Activated T-helper 2 cell treated with anti-CD3 and anti-CD28 coated beads, Interferon-gamma antibody, Interleukin-2, Interleukin-4, amounts not matched to agents 10 μg/mL and 5 μg/mL and 100 μg/mL, durations not matched to agents 14 hours and 24 hours and 36 hours (primary cell): ENCODE measurements at places on chromosomes 7 and 10. TPM values are rescaled to one million over a fixed set of nuclear protein-coding genes. Genes with fewer than 3 reads are reported as not detected.
A peak's percentile ranks its signal among the peaks of the same experiment; 100 is the strongest.

DNA sequence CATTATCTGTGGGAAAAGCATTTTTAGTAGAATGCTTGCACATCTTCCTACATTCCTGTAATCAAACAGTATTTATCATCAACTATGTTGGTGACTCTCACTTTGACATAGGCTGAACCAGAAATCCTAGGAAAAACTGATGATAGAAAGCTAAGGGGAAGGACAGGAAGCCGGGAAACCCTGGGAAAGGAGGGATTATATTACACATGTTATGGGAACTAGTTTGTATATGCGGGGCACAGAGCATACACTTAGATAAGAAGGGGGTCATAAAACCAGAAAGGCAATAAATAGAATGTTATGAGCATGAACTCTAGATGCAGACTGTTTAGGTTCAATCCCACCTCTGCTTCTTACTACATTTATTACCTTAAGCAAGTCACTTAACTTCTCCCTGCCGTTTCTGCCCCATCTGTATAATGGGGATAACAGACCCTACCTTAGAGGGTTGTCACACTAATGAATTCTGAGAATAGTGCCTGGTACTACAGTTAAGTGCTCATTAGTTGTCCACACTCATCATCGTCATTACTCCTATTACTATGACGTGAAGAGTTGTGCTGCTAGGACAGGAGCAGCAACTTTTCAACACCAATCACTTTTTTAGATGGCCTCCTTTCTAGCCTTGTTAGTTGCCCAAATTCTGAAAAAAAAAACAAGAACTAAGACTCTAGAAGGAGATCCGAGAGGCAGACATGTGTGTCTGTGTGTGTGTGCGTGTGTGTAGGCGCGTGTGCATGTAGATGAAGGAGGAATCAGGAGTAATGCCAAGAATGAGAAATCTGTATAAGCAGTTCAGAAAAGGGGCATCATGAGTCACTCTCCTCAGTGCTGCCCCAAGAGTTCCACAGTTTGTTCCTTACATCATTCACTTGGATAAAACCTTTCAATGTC, 52.2 kb downstream of the KMT2C start:
- no peak overlapping the region for H3K27ac ChIP-seq
- peaks cover 2% of the 10 kb centered on the region for H3K36me3 ChIP-seq
- H3K27me3 ChIP-seq = no peaks in the 10 kb centered on the region

DNA sequence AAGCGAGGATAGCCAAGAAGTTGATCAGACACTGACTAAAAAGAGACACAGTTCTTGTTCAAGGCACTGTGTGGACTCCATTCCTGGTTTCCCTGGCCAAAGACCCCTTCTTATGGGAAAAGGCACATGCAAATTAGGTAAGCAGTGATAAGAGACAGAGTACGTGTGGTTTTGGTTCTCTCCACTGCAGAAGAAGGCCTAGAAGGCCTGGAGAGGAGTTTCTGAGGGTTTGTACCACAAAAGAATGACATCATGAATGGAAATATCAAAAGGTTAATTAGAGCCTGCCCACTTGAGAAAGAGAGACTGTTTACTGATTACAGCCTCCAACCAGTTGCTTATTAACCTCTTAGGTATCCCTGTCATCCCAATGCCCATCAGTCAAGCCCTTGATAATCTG, 137.5 kb downstream of the ZNF365 start:
- no peak overlapping the region for H3K4me3 ChIP-seq
- no peak for DNase-seq
- peaks cover 17% of the 10 kb centered on the region for H3K4me1 ChIP-seq
- no peak overlapping the region for H3K27ac ChIP-seq

DNA sequence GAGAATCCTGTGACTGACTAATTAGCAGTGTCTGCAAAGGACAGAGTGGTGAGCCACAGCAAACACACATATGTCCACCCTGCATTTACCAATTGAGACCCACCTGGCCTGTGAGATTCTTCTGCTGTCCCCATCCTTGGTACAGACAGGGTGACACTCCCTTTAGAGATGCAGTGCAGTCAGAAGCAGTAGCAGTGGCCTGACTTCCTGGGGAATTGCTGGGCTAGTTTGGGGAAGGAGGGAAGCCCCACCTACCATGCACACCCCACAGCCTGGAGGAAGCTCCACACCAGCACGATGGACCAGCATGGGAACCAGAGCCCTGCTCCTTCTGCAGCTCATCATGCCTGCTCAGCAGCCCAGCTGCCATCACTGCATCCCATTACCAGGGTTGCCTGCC, 924.9 kb upstream of the ZNF722 start:
- no peak for DNase-seq
- no peaks in the 10 kb centered on the region for H3K27me3 ChIP-seq
- H3K36me3 ChIP-seq = no peaks in the 10 kb centered on the region

Gene SPAM1
- total RNA-seq = not detected in 2 replicates

- no peaks in the 10 kb centered on the region for H3K36me3 ChIP-seq
- no peak overlapping the region for H3K4me3 ChIP-seq
- no peak for DNase-seq
These were observed 44.1 kb upstream of the AKR1E2 start for GRCh38 chr10:4781955-4782354.

- peak; percentile 65 for DNase-seq
- H3K27me3 ChIP-seq = no peaks in the 10 kb centered on the region
- peak overlapping the region; percentile 85 for H3K27ac ChIP-seq
- H3K4me1 ChIP-seq = peaks cover 13% of the 10 kb centered on the region
- peaks cover 13% of the 10 kb centered on the region for H3K36me3 ChIP-seq
These were observed 12.4 kb downstream of the PRSS2 start for GRCh38 chr7:142782922-142783900.

DNA sequence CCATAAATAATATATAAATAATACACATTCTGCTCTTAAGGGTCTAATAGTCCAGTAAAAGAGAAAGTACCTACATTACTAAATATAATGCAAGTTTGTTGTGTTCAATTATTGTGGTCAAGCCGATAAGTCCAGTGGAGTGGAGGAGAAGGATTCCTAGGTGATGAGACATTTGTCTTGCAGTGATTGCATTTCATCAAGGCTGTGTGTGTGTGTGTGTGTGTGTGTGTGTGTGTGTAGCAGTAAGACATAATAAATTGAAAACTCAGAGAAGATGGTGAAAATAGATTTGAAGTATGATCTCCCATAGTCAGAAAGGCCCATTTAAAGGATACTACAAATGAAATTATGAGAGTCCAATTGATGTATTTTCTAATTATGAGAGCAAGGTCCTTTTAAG, 192.5 kb upstream of the SEMA3C start:
- no peak overlapping the region for H3K4me3 ChIP-seq
- no peak overlapping the region for H3K27ac ChIP-seq
- DNase-seq = no peak
- H3K27me3 ChIP-seq = no peaks in the 10 kb centered on the region

GRCh38 chr7:10637991-10638390, 335.7 kb upstream of the PHF14 start:
- no peak overlapping the region for H3K4me3 ChIP-seq
- peaks cover 6% of the 10 kb centered on the region for H3K4me1 ChIP-seq
- no peaks in the 10 kb centered on the region for H3K27me3 ChIP-seq

DNA sequence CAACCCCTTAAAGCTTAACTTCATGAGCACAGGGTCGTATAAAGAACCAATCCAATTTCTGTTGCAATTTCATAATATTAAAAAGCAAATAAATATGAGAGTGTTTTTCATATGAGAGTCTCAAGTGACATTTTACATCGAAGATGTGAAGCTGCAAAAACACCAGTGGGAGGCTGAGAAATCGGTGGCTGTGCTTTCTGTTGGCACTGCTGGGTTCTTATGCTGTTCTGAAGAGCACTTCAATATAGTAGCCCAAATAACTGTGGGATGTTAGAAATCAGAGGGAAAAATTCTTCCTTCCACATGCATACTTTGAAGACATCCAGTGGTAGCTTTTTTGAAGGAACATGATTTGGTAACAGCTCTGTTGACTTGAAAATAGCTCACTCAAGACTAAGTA, 245.8 kb downstream of the ARHGAP21 start:
- H3K4me3 ChIP-seq = no peak overlapping the region
- H3K27ac ChIP-seq = no peak overlapping the region
- no peaks in the 10 kb centered on the region for H3K4me1 ChIP-seq
- no peak for DNase-seq

Gene FOXI2
- total RNA-seq = not detected in 2 replicates

GRCh38 chr10:106401161-106401560, 763.3 kb downstream of the SORCS1 start:
- no peak overlapping the region for H3K4me3 ChIP-seq
- no peak overlapping the region for H3K27ac ChIP-seq
- H3K36me3 ChIP-seq = no peaks in the 10 kb centered on the region
- H3K27me3 ChIP-seq = no peaks in the 10 kb centered on the region

DNA sequence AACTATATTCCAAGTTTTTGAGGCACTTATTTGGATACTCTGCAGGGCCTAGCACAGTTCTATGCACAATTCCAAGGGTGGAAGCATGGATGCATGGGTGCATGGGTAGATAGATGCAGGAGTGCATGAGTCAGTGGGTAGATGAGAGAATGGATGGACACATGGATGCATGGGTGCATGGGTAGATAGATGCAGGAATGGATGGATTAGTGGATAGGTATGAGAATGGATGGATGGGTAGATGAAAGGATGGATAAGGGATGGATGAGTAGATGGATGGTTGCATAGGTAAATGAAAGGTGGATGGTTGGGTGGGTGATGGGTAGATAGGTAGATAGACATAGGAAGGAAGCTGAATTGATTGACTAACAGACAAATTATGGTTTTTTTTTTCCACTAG, 15.6 kb downstream of the PNLIPRP2 start:
- H3K27me3 ChIP-seq = no peaks in the 10 kb centered on the region
- H3K36me3 ChIP-seq = no peaks in the 10 kb centered on the region
- H3K4me3 ChIP-seq = no peak overlapping the region
- no peak for DNase-seq

DNA sequence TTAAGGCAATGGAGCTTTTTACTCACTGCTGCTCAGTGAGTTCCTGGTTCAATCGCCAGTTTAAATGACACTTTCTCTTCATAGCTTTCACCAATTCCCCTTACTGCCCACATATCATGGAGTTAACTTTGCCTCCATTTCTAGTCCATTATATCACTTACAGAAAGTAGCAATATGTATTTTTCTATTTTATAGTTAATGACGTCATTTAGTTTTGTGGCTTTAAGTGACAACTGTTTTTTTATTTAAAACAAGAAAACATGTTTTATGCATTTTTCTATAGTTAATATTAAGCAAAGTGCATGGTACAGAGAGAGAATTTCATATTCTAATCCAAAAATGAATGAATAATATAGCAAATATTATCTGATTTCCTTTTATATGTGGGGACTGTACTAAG, 363.3 kb downstream of the CDC14C start:
- H3K27me3 ChIP-seq = no peaks in the 10 kb centered on the region
- H3K4me3 ChIP-seq = no peak overlapping the region
- DNase-seq = no peak
- no peak overlapping the region for H3K27ac ChIP-seq
- H3K36me3 ChIP-seq = no peaks in the 10 kb centered on the region

Gene SAP25
- total RNA-seq = 11.3 and 11.8 TPM in 2 replicates

Gene SLC25A40
- total RNA-seq = 48.7 and 49.3 TPM in 2 replicates

- no peak for DNase-seq
- H3K36me3 ChIP-seq = no peaks in the 10 kb centered on the region
- H3K27ac ChIP-seq = no peak overlapping the region
These were observed 78.4 kb upstream of the NANOS1 start for GRCh38 chr10:118950997-118951637.

- H3K36me3 ChIP-seq = no peaks in the 10 kb centered on the region
- H3K4me1 ChIP-seq = peaks cover 19% of the 10 kb centered on the region
- H3K27ac ChIP-seq = no peak overlapping the region
- no peak for DNase-seq
- no peak overlapping the region for H3K4me3 ChIP-seq
These were observed 223.0 kb downstream of the AHR start for GRCh38 chr7:17521437-17521836.

DNA sequence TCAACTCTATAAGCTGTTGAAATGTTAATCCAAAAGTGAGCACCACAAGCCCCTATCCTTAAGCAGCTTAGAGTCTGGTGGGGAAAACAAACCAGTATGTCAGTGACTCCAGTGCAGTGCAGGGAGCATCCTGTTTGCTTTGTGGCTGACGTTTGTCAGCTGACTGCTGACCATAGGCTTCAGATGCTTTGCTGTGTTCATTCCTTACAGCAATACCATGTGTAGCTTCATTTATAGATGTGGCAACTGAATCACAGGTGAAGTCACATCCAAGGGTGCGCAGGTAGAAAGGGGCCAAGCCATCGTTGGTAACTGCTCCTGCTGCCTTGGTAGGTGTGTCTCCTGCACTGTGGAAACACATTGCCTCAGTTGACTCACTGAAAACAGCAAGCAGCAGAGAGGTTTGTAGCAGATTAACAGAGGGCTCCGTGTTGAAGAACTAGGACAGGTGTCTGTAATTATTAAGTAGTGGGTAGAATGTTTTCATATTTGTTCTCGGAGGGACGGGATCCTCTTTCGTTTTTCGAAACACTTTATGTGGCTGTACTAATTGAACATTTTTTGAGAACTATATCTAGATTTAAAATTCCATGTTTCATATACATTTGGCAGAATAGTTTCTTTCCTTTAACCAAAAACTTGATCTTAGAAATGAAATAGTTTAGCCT, 2.0 kb downstream of the INSIG1 start:
- no peak for DNase-seq
- peak overlapping the region; percentile 95 for H3K27ac ChIP-seq
- peak overlapping the region; percentile 96 for H3K4me3 ChIP-seq
- H3K4me1 ChIP-seq = peaks cover 58% of the 10 kb centered on the region
- no peaks in the 10 kb centered on the region for H3K27me3 ChIP-seq
- H3K36me3 ChIP-seq = peaks cover 66% of the 10 kb centered on the region

DNA sequence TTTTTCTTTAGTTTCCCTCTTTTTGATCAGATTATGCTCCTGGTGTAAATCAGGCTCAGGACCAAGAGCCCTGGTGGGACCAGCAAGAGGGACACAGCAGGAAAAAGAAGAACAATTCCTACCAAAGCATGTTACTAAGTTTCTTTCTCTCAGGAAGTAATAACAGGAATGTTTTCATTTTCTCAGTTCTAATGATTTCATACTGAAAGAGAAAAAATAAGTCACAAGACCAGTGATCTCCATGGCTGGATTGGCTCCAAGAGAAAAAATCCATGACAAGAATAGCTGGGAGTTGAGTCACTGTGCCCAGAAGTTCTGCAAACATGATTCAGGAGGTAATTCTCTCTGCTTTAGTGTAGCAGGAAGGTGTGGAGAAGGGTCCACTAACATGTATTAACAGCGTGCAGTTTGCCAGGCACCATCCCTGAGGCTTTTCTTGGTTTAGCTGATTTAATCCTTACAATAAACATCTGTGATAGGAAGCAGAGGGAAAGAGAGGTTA, 23.8 kb upstream of the IFIT2 start:
- no peak overlapping the region for H3K4me3 ChIP-seq
- no peaks in the 10 kb centered on the region for H3K36me3 ChIP-seq

Gene FAM25G
- total RNA-seq = not detected in 2 replicates
